ENCODE measurements at places on chromosomes 6 and 20.

DNA sequence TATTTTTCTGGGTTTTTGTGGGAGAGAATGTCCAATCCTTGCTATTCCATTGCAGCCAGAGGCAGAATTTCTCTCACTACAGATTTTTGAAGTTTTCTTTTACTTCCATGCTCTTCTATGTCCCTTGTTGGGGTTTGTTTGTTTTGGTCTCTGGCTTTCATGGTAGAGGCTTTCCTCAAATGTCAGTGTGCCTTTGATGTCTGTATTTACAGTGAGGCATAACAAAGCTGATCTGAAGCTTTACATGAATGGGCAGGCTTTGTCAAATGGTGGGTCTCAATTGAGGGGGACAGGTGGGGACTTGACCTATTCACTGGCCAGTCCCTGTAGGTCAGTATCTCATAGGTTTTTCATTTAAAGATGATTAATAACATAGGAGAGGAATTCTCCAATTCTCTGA, 8.6 kb upstream of the CARMIL1 start:
- DNase-seq = no peak

DNA sequence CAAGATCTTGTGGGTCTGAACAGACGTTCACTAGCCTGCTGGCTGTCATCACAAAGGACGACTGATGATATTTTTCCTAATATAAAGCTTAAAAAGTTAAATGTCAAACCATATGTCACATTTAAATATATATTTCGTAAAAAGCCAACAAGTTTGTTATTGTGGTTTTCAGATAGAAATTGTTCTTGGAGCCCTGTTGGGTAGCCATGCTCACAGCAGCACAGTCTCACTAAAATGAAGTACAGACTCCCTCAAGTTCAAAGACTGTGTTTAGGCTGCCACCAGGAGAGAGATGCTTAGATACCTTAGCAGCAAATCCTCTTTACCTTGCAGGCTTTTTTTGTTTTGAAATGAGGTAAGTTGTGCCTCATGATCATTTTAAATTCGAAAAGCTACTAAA, 17.8 kb downstream of the EEF1E1 start:
- no peak for DNase-seq

- no peak for DNase-seq
These were observed 7.7 kb upstream of the PHACTR3 start for GRCh38 chr20:59596690-59597089.

GRCh38 chr20:39312676-39313075, 350.5 kb downstream of the DHX35 start:
- no peak for DNase-seq

DNA sequence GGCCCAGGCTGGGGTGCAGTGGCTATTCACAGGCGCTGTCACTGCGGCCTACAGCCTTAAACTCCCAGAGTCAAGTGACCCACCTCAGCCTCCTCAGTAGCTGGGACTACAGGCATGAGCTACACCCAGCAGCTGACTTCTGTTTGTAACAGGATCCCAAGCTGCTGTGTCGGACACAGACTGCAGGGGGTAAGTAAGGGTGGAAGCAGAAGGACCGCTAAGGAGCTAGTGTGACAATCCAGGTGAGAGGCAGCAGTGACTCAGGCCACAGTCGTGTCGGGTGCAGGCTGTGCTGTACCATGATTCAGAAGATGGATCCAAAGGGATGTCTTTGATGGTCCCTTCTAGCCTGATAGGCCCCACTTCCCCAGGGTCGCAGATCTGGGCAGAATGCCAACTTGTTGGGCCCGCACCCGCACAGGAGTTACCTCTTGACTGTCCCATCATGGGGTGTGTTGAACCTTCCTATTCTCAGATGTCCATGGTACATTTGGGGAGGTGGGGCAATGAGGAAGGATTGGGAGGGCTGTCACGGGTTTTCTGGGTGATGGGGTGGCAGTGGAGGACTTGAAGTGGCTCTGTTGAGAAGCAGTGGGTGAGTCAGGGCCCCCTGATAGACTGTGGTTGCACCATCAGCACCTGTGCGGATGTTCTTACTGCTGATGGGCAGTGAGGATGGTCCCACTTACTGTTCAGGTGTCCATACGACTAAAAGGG, 25.3 kb downstream of the AAR2 start:
- no peak for DNase-seq

GRCh38 chr6:116779573-116780164, 14.2 kb upstream of the FAM162B start:
- no peak for DNase-seq

DNA sequence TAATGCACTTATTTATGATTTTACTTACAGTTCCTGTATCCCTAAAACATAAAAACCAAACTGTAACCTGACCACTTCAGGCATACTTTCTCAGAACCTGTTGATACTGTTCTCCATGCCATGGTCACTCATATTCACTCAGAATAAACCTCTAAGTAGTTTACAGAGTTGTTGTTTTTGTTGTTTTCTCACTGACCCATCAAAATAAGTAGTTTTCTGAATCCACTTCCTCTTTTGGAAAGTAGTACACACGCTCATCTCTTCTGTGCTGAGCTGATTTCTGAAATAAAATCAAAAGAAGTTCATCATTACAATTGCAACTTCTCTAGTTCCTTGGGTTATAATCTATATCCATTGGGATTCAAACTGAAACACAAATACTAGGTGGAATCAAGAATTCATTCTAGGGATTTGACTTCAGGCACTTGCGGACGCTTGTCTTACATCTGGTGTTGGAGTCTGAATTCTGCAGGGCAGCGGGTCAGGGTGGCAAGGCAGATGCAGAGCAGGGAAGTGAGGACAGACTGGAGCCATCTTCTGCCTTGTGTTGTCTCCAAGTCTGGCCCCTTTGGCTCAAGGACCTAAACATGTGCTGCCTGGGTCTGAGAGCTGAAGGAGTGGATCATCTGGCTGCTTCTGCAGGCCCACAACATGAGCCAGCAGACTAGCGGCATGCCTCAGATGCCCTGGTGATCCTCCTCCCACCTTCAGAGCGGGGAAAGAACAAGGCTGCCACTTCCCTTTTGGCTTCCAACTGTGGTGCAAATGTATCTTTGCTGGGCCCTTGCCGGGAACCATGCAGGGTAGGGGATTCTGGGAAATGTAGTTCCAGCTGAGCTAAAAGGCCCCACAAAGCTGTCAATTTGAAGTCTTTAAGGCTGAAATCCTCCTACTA, 167.9 kb upstream of the MYLIP start:
- DNase-seq = no peak

DNA sequence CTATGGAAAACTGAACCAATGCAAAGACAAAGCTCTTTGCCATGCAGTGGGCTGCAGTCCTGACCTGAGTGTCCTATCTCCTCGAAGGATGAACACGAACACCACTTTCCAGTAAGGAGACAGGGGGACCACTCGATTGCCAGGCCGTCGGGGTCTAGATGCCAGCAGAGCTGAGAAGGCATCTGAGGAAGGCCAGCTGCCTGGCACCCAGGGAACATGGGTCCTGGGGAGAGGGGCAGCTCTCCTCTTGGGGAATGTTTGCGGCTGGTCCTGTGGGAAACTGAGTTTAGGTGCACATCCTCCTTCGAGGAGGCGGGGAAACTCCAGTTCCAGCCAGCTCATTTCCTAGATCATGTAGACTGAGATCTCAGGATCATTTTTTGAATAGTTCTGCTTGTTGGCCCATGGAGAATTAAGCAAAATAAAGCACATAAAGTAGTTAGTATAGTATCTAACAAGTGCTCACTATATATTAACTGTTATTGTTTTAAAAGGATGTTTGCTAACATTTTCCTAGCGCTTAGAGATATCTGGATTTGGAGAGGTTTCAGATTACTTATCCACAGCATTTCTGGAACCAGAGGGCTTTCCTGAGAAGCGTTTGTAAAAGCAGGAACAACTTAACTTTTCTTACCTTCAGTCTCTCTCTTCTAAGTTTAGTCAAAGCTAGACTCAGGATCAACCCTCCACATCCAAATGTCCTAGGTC, 225.3 kb upstream of the FOXQ1 start:
- no peak for DNase-seq

- no peak for DNase-seq
These were observed 8.0 kb upstream of the CST9 start for GRCh38 chr20:23613676-23614075.

DNA sequence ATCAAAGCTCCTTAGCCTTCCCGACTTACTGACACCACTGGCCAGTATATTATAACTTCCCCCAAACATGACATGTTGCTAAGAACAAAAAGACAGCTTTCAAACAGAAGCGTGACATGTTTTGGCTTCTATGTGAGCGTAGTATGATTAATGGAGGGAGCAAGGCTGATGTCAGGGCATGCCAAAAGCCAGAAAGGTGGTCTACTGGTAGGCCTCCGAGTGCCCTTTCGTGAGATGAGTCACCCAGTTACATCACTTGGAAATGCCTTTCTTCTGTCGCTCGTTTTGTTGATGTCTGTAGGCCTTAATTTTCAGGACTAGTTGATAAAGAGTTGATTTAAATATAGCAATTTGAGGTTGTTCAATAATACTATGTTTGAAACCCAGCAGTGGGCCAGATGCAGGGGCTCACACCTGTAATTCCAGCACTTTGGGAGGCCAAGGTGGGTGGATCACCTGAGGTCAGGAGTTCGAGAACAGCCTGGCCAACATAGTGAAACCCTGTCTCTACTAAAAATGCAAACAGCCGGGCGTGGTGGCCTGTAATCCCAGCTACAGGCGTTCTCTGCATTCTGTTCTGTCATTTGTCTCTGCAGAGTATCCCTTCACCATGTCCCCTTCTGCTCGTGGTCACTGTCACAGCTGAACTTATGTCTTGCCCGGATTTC, 53.3 kb downstream of the CNKSR3 start:
- no peak for DNase-seq

Data from esophagus squamous epithelium (tissue), 5 donors.